ENCODE measurements at places on chromosomes 2 and 18.

GRCh38 chr2:11344956-11345677 is 681 bp upstream of the ROCK2 start:
- DNase-seq: no peak

DNA sequence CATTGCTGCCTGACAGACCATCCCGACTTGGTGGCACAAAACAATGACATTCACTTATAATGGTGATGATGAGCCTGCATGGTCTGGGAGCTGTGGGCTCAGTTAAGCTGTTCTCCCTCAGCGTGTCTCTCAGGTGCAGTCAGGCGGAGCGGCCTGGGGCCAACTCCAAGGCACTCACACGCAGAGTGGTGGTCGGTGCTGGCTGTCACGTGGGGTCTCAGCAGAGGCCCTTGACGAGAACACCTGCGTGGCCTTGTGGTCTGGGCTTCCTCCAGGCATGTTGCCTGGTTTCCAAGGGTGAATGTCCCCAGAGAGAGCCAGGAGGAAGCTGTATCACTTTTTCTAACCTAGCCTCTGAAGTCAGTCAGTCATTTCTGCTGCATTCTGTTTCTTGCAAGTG is 29.8 kb downstream of the ARMC9 start:
- DNase-seq: no peak

DNA sequence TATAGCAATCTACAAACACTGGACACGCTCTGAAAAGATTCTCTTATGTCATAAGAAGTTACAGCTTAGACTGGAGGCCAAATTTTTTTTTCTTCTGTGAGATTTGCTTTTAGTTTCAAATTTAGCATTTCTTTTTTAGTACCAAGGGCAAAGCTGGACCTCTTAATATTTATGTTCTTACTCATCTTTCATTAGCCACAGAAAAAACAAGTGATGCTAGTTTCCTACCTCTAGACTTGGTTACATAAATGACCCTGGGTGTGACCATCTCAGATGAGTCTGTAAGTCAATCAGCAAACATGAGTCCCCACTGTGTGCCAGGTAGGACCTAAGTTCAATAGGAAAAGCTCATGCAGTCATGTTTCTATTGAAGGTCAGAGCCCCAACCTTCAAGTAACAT is 94.4 kb downstream of the MEP1B start:
- no peak for DNase-seq

- no peak for DNase-seq
These were observed 93.5 kb upstream of the MAPRE2 start for GRCh38 chr18:34947711-34948125.

- no peak for DNase-seq
These were observed 690.4 kb upstream of the NRXN1 start for GRCh38 chr2:51722311-51722710.

DNA sequence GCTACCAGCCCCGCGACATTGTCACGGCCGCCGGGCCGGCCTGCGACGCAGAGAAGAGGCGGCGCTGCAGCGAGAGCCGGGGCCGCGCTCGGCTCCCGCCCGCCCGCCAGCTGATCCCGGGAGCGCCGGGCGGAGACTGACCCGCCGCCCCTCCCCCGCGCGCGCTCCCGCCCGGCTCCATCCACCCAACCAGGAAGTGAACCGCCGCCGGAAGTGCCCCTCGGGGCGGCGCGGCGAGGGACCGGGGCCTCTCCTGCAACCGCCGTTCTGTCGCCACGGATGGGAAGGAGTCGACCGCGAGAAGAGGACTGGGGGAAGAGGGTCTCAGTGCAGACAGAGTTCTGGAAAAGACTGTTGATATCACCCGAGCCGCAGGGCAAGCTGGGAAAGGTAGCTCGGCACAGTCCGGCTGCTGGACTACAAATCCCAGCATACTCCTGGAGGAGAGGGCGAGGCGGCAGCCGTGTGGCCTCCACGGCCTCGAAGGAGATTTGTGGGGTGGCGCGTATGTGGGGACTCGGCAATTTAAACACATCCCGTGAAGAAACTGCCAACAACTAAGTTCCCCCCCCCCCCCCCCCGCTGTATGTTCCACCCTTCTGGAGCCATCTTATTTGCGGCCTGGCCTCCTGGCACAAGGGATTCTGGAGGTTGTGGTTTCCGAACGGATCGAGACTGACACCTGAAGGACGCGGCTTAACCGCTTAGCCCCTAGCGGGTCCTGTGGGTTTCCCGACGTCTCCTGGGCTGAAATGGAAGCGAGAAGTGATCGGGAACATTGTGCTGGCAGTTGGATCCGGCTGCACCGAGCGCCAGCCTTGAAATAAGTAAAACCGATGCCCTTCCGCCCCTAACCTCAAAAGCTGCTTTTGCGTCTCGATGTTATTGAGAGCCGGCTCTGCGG is at the start of gene AAK1:
TSS of gene AAK1 (minus strand) at position 138 of the 904 bp plus-strand sequence. CDS start 699 bp downstream, outside the sequence.
- DNase-seq: peak; percentile 78

DNA sequence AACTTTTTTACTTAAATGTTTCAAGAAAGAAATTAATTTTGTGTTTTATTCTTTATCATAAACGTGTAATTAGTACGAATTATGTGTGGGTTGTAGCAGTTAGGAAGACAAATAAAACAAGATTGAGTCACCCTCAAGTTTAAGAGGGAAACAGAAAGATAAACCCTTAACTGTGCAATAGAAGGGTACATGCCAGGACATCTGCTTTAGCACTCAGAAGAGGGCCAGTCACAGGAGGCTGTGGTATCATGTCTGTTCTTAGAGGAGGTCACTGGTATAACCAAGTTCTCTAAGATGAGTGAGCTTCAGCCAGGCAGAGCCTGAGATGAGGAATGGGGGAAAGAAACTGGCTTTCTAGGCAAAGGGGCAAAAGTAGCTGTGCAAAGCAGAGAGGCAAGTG is 42.4 kb upstream of the GRHL1 start:
- DNase-seq: no peak

DNA sequence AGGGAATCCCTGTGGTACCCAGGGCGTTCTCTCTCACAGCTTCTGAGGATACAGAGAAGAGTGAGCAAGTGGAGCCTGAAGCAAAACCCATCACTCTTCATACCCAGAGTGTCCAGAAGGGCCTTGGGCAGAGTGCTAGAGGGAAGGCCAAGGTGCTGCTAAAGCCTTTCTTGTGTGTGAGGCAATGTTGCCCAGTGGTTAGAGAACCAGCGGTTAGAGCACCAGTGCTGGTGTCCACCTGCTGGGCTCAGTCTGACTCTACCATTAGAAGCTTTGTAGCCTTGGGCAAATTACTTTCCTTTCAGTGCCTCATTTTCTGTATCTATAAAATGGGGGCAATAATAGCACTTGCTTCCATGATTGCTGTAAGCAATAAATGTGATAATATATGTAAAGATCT is 210.5 kb upstream of the SKOR2 start:
- DNase-seq: no peak

GRCh38 chr2:216927163-216927562 is 67.3 kb upstream of the TNP1 start:
- no peak for DNase-seq

DNA sequence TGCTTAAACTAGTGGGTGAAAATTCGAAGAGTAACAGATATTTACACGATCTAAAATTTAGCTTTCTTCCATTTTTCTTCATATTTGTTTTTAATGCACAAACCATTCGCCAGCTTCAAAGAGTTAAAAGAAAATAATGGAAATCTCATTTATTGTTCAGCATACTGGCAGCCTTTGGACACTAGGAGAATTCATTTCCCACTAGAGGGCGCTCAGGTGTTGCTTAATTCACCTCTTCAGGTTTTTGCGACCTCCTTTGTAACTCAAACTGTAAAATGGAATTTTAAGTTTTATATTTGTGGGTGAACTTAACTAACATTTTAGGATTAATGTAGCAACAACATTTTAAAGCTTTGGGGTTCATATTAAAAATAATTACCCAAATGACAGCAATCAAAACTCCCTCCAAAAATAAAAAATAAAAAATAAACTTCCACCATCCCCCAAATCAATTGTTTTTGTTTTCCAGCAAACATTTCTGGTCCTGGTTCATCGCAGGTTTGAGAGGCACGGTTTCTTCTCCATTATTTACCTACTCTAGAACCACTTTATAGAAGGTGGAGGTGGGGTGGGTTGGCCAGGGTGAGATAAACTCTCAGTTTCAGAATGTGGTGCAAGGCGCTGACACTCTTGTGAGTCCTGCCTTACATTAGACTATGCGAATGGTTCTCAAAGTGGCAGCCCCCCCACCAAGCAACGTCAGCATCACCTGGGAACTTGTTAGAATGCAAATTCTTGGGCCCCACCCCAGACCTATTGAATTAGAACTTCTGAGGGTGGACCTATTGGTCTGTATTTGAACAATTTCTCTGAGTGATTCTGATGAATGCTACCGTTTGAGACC is 24.7 kb upstream of the PNPT1 start:
- DNase-seq: no peak

GRCh38 chr2:233003658-233004555 is 9.1 kb downstream of the NGEF start:
- DNase-seq: no peak

DNA sequence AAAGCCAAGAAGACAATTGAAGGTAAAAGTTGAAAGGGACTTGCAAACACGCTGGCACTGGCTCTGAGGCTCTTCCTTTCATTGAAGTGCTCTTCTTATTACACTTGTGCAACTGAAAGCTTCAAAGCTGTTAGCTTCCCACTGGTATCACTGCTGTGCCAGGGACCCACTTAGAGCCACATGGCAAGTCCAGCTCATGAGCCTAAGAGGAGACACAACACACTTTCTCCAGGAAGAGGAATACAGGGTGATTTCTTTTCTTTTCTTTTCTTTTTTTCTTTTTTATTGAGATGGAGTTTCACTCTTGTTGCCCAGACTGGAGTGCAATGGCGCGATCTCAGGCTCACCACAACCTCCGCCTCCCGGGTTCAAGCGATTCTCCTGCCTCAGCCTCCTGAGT is 218.2 kb downstream of the ATAD2B start:
- no peak for DNase-seq

GRCh38 chr2:13597176-13597575 is 880.4 kb downstream of the TRIB2 start:
- no peak for DNase-seq

DNA sequence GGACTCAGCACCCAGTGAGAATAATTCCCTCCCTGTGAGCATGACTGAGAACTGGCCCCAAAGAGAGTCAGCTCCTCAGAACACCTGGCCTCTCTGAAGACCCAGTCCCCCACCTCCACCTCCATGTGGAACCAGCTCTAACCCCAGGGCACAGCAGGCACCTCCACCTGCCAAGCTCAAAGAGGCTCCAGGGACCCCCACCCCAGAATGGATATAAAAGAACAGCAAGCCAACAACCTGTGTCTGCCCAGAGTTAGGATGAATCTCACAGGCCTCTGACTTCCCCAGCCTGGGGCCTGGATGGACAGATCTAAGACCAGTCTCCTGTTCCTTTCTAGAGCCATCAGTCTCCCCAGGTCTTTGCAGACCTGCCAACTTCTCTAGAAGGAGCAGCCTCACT is 498.5 kb downstream of the EIPR1 start:
- DNase-seq: no peak

- no peak for DNase-seq
These were observed 48.9 kb upstream of the HPCAL1 start for GRCh38 chr2:10253596-10254372.

DNA sequence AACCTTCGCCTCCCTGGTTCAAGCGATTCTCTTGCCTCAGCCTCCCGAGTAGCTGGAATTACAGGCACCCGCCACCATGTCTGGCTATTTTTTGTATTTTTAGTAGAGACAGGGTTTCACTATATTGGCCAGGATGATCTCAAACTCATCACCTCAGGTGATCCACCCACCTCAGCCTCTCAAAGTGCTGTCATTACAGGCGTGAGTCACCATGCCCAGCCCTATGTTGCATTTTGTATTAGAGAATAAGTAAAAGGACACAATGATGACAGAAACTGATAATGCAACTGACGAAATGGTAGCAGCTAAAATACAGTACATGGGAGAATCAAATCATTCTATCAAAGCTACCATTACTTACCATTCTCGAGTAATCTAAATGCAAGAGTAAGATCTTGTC is 276.7 kb downstream of the DSEL start:
- DNase-seq: no peak

GRCh38 chr18:49846361-49846662 is 33.0 kb upstream of the ACAA2 start:
- DNase-seq: no peak

- DNase-seq: no peak
These were observed 9.0 kb downstream of the STEAP3 start for GRCh38 chr2:119232666-119232993.

- no peak for DNase-seq
These were observed 70.0 kb downstream of the NAB1 start for GRCh38 chr2:190718652-190719526.

- no peak for DNase-seq
These were observed 82.0 kb upstream of the ITGB6 start for GRCh38 chr2:160282063-160282580.

- no peak for DNase-seq
These were observed 157.2 kb downstream of the RNF152 start for GRCh38 chr18:61735564-61736102.

- DNase-seq: no peak
These were observed 263.6 kb upstream of the SALL3 start for GRCh38 chr18:78716022-78716421.

DNA sequence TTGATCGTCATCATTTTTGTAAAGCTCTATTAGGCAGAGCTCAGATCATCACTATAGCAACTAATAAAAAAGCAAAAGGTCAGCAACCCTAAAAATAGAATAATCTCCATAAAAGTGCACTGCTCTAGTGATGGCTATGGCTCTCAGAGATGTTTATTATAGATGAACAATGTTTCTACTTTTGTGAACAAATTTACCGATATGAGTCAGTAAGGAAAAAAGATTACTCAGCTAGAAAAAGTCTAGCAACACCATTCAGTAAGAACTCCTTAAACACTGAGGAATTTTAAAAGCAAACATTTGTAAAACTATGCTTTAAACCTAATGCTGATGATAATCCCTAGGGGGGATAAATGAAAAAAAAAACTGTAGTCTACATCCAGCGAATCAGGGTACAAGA is 69.6 kb downstream of the ACVR1C start:
- DNase-seq: no peak

DNA sequence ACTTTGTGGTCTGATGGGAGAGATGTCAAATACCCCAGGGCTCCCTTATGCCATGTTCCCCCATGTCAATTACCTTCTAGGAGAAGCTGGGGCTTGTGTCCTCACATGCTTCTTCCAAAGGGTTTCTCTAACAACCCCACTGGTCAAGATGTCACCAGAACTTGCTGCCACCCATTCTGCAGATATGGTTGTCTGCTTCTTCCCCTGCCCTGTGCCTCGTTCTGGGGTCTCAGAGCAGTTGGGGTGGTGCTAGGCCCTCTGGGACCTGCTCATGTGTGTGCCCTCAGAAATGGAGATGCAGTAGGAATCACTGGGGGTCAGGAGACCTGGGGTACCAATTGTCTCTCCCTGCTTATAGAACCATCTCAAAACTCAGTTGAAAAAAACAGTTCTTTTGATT is 268.6 kb downstream of the MYCN start:
- DNase-seq: no peak

- DNase-seq: no peak
These were observed 90.6 kb upstream of the LPIN2 start for GRCh38 chr18:3103576-3103975.

GRCh38 chr18:13455960-13456481 is 237.5 kb downstream of the LDLRAD4 start:
- DNase-seq: peak; percentile 13

GRCh38 chr2:158618891-158619490 is 162.2 kb downstream of the PKP4 start:
- no peak for DNase-seq

GRCh38 chr2:224924631-224925030 is 117.6 kb downstream of the DOCK10 start:
- no peak for DNase-seq

Data from effector memory CD4-positive, alpha-beta T cell (primary cell).